ENCODE measurements at places on chromosomes 13 and 19.
A peak's percentile ranks its signal among the peaks of the same experiment; 100 is the strongest.

DNA sequence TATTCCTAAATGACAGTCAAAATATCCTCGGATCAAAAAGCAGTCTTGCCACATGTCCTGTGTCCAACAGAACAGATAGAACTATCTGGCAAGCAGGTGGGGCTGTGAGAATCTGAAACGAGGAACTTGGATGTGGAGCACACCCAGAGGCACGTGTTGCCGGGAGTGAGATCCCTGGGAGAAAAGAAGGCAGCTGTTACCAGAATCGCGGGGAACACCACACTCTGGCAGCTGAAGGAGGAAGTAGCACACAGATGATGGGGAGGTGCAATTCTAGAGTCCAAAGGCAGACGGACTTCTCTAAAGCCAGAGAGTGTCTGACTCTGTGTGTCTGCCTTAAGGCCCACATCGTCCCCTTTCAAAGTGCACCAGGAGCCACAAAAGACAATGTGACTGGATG lies 22.3 kb downstream of the SLC7A1 start:
- DNase-seq, result peak; percentile 39

DNA sequence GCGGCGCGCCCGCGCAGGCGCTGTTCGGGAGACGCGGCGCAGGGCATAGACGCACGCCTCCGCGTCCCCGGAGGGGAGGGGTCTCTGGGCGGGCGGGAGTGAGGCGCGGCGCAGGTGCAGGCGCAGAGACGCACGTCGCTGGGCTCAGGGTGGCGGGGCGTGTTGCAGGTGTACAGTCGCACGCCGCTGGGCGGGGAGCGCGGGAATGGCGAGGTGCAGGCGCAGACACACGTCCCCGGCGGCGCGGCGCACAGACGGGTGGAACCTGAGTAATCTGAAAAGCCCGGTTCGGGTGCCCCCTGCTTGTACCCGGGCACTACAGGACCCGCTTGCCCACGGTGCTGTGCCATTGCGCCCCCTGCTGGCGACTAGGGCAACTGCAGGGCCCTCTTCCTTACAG lies 44.7 kb downstream of the PLPP2 start:
- DNase-seq, result no peak

GRCh38 chr19:47239152-47239551 lies 8.2 kb upstream of the BBC3 start:
- DNase-seq, result no peak

GRCh38 chr13:95295026-95295425 lies 6.2 kb downstream of the ABCC4 start:
- no peak for DNase-seq

GRCh38 chr13:40292108-40292507 lies 374.3 kb downstream of the FOXO1 start:
- DNase-seq, result no peak

DNA sequence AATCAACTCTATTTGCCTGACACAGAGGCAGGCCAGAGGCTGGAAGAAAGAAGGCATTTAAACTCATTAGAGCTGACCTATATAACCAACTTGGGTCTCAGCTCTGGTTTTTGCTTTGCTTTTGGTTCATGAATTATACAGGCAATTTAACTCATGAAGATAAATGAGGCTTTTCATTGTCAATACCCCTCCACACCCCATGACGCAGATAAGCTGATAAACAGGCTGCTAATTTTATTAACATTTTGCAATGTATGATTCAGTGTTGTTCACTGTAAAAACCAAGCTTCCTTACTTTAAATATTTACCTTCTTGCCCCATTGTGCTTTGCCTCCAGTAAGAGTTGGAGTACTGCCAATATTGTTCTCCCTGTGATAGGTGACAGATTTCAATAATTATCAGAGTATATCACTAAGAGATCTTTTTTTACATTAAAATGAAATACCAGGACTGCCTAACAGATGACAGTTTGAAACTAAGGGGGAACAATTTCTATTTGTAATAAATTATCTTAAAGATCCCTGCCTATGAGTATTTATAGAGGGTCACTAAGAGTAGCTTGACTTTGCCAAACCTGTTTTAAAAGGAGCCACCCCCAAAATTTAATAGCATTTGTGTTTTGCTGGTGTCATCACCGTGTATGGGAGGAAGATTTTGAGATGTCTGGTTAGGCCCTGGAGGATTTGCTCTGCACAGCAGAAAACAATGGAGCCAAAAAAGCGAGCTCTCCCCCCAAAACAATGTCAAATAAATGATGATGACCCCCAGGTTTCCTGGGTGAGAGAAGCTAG lies 472.7 kb upstream of the NBEA start:
- DNase-seq, result no peak

Data from cardiac muscle cell (in vitro differentiated cells and primary cell).